ENCODE measurements at places on chromosomes 7 and 10. TPM values are rescaled to one million over a fixed set of nuclear protein-coding genes. Genes with fewer than 3 reads are reported as not detected.

The CFTR gene
- total RNA-seq: not detected

The SEMA3E gene
- total RNA-seq: not detected

DNA sequence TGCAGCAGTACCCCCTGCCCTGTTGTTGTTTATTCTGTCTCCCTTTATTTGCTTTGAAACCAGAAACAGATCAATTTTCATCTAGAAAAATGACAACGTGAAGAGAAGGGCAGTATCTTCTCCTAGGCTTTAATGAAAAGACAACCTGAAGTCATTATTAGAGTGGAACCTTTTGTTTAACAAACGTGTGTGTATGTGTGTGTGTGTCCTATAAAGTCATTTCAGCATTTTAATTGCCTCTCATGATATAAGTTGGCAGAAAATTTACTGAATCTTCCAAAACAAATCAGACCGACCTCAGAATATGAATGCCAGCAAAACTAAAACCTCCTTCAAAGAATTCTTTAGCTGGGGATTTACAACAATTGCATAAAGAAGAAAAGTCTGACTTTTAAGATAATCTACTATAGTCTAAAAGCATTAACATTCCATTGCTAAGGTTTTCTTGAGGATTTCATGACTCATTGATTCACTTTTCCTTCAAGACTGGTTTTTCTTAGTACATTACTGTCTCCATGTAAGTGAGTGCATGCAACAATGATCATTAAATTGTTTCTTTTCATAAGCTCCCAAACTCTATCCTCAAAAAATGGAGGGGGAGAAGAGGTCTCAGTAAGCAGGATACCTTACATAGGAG, 3.2 kb downstream of the GLI3 start:
- DNase-seq: no peak

DNA sequence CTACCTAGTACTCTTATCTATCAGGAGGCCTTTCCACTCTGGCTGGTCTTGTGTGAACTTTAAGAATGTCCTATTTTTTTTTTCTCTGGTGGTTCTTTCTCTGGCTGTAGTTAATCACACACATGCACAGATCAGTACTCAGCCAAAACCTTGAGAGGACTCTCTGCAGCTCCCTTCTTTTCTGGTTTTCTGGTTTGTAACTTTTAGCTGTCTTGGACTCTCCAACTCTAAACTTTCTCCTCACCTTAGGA, 54.9 kb upstream of the HELLS start:
- no peak for DNase-seq

DNA sequence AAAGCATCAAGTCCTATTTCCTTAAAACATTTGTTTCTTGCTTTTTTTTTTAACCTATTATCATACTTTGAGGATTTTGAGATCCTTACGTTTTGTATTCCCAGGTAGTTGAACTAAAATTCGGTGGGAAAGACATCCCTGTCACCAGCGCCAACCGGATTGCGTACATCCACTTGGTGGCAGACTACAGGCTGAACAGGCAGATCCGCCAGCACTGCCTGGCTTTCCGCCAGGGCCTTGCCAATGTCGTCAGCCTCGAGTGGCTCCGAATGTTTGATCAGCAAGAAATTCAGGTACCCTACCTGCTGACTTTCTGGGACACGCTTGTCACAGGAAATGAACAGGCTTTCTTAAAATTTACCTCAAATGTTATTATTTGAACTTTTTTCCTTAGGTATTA, 83.0 kb upstream of the DNAJB6 start:
- no peak for DNase-seq
